Mucosa of gallbladder (tissue), 1 donor: ENCODE measurements at places on chromosomes 16 and 17. TPM values are rescaled to one million over a fixed set of nuclear protein-coding genes. Genes with fewer than 3 reads are reported as not detected.

DNA sequence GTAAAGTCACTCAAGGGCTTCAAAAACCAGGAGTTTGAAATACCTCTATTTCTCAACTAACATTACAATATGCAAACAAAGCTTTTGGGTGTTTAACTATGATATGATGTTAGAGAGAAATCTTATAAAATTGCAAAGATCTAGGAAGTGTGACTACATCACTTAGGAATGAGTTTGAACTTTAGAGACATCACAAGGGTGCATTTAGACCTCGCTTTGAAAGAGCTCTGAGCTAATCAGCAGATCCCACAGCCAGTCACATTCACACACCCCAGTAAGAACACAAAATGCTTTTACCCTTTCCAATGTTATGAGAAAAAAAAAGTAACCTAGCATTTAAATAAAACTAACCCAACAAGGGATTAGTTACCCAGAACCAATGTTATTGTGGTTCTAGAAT lies 45.2 kb downstream of the HYDIN start:
- no peak for DNase-seq

DNA sequence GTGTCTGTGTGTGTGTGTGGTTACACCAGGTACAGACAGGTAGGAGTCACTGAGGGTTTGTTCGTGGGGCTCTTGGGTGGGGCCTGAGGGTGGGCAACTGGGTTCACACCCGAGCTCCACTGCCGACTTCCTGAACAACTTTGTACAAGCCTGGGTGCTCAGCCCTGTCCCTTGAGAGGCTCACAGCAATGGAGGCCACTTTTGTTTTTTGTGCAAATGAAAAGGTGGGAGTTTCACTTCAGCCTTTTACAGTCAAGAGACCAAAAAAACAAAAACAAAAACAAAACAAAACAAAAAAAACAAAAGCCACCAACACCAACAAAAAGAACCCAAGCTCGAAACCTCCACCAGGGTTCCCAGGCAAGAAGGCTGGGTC lies 2.4 kb downstream of the RHBDF2 start:
- no peak for DNase-seq

GRCh38 chr17:19410875-19411620 lies at the start of gene RNF112:
RNF112 (plus strand) TSS chr17:19411232; CDS start chr17:19411409, 177 bp downstream.
- DNase-seq, result peak; percentile 16

DNA sequence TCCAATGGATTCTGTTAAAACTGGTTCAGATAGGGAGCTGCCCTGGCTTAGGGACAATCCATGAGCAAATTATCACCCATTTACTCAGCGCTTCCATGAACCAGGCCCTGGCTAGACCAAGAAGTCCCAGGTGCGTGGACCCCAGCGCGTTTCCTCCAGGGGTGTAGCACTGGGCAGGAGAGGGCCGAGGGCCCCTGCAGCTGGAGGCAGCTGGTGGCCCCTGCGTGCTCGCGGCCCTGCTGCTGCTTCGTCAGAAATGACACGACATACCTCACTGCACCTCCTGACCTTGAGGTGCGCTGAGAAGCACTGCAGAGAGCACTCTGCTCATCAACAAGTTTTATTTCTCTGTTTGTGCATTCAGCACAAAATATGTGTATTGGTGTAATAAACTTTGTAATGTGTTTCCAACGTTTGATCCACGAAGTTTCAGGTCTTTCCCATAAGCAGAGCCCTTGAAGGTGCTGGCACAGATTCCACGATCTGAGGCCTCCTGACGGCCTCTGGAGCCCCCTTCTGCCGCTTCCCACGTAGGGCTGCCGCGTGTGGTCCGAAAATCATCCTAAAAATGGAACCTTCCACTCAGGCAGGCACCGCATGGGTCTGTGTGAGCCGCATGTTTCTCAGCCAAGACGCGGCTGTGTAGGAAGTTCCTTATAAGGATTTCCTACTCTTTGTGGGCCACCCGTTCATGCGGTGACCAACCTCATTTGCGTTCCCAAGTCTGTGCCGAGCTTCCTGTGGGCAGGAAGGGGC lies 50.8 kb upstream of the ZCCHC14 start:
- no peak for DNase-seq

DNA sequence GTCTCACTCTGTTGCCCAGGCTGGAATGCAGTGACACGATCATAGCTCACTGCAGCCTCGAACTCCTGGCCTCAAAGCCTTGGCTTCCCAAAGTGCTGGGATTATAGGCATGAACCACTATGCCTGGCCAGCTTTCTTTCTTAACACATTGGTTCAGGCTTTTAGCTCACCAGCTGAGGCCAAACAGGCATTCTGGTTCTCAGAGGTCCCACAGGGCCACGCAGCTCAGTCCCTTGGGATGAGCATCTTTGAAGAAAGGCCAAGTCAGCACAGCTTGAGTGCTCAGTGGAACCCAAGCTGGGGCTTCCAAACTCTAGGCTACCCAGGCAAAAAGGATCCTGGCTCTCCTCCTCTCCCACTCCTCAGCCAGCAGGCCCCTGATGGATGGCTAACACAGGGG lies 2.5 kb downstream of the PIK3R5 start:
- DNase-seq, result no peak

DNA sequence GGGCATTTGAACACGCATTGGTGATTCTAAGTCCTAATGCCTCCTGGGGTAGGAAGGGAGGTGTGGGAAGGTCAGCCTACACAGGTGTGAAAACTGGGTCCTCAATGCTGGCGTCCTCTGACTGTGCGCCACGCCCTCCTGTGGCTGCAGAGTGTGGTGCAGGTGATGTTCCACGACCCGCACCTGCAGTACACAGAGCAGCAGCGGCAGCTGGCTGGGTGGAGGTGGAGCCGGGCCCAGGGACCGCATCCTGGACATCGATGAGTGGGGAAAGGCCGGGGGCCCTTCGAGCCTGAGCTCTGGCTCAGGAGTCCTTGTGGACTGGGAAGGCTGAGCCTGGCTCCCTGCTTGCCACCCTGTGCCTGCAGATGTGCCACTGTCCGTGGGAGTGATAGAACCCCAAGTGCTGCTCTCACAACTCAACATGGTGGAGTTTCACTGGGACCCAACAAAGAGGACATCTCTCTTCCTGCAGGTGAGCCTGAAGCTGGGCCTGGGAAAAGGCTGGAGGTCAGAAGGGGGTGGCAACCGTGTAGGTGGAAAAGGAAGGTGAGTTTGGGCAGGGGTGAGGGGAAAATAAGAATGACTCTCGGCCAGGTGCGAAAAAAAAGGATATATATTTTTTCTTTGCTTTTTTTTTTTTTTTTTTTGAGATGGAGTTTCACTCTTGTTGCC lies 14.0 kb upstream of the STAC2 start:
- peak; percentile 35 for DNase-seq

- no peak for DNase-seq
Observed at GRCh38 chr17:79954281-79955166, 81.1 kb downstream of the TBC1D16 start.

DNA sequence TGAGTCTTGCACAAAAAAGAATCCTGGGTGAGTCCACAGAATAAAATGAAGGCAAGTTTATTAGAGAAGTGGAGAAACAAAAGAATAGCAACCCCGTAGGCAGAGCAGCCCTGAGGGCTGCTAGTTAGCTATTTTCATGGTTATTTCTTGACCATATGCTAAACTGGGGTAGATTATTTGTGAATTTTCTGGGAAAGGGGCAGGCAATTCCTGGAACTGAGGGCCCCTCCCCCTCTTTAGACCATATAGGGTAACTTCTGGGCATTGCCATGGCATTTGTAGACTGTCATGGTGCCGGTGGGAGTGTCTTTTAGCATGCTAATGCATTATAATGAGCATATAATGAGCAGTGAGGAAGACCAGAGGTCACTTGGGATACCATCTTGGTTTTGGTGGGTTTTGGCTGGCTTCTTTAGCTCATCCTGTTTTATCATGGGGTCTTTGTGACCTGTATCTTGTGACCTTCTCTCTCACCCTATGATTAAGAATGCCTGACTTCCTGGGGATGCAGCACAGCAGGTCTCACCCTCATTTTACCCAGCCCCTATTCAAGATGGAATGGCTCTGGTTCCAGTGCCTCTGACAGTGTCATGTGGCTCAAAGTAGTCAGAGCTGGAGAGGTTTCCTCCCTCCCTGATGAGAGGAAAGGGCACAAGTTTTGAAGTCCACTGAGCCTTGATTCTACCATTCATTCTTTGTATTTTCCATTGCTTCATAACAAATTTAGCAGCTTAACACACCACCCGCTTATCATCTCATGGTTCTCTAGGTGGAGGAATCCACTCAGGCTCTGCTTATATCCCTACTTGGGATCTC lies 55.7 kb upstream of the LGALS9 start:
- no peak for DNase-seq

DNA sequence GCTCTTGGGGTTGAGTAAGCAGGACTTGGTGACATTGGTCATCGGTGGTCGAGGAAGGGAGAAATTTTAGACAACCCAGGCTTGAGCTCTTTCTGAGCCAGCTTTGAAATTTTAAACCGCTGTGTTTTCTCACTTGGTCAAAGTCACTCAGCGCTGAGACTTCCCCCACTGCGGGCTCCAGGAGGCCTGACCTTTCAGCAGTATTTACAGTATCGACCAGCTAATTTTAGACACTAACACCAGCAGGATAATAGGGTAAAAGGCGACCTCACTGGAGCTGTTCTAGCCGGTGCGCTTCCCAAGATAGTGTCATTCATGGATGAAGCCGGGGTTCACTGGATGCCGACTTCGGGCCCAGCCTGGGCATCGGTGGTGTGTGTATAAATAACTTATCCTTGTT lies 29.7 kb upstream of the WSCD1 start:
- no peak for DNase-seq

GRCh38 chr16:73172241-73172972 lies 124.5 kb upstream of the ZFHX3 start:
- peak; percentile 80 for DNase-seq

GRCh38 chr16:77555791-77556190 lies 121.0 kb upstream of the ADAMTS18 start:
- no peak for DNase-seq

DNA sequence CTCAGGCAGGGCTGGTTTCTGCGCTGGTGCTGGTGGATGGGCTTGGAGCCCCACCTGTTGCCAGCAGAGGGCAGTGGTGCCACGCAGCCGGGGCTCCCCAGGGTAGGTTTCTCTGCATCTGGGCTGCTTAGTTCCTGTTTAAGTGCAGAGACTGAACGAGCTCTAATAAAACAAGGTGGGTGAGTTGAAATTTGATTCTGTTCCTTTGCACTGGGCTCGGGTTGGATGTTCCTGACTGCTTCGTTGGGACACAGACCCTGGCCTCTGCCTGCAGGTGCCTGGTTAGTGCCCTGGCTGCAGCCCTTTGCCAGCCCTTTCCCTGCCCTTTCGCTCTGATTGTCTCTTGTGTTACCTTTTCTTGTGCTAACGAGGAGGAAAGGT lies 30.0 kb downstream of the TBCD start:
- peak; percentile 85 for DNase-seq

- DNase-seq, result no peak
Observed at GRCh38 chr17:76588182-76588581, 2.5 kb upstream of the ST6GALNAC2 start.

DNA sequence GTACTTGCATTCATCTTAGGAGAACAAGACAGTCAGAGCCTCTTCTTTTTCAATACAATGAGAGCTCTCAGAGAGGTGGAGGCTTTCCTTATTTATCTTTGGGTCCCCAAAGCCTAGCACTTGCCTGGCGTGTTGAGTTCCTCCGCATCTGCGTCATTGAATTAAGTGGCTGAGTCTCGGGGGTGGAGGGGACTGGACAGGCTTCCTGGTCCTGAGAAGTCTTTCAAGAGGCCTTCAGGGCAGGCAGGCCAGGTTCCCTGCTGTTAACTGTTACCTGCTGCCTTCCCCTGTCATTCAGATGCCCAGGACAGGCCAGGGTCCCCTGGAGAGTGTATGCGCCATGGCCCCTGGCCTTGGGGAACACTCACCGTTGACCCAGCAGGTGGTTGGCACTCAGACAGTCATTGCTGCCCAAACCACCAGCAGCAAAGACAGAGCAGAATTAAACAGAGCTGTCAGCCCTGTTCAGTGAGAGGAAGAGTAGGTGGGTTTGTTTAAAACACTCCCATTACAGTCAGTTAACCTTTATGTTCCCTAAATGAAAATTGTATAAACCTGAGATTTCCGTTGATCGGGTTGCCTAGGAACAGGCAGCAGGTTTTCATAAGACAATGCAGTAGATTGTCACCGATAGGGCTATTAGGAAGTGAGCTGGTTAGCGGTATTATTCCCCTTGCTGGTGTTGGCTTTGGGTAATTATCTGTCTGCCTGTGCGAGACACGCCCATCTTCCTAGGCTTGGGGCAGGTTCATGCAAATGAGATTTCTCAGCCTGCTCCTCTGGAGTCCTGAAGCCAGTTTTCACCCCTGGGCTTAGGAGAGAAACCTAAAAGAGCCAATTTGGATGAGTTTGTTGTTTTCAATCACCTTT lies 132.7 kb downstream of the CCDC182 start:
- no peak for DNase-seq

Gene GCGR
- total RNA-seq, result 0.20 TPM

Gene CIBAR2
- total RNA-seq, result not detected

Gene CYB5B
- 84.7 TPM for total RNA-seq

Gene CLEC19A
- total RNA-seq, result 0.26 TPM

Gene KRT17
- total RNA-seq, result not detected

Gene ACSM5
- 2.6 TPM for total RNA-seq

Gene CMTR2
- total RNA-seq, result 26.0 TPM
